H7 (cell line): ENCODE measurements at places on chromosomes 7 and 10. TPM values are rescaled to one million over a fixed set of nuclear protein-coding genes. Genes with fewer than 3 reads are reported as not detected.

DNA sequence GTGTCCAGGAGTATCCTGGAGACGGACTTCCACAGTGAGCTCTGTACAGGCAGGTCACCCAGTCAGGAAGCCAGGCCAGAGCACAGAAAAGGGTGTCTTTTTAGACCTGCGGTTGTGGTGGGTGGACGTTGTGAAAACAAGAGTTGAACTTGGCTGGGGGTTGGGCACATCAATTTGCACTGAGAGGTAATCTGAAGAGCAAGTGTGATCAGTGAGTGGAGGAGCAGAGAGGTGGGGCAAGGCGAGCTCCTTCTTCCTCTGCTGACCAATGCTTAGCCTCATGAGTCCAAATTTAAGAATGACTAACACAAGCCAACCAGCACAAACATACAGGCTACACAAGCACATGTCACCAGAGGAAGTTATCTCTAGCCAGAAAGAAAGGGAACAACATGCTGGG is 310.8 kb downstream of the TCERG1L start:
- no peak for DNase-seq

DNA sequence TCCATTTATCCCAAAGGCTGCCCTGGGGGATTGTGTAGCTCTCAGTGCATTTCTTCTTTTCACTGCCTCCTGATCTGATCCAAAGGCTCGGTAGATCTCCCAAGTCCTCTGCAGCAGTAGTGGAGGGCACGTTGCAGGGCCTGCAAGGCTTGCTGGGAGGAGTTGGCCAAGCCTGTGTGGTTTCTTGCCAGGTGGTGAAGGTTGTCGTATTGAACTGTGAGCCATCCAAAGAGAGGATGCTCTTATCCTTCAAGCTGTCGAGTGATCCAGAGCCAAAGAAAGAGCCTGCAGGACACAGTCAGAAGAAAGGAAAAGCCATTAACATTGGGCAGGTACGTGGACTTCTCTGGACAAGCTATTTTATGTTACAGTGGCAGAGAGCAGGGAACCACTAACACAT is 21.2 kb downstream of the PDCD11 start:
- DNase-seq = no peak

TMEM184A gene
- total RNA-seq = 0.74 and 1.2 TPM in 2 replicates

KCP gene
- total RNA-seq = 2.5 and 3.4 TPM in 2 replicates
